ENCODE measurements at places on chromosomes 11 and 22.

DNA sequence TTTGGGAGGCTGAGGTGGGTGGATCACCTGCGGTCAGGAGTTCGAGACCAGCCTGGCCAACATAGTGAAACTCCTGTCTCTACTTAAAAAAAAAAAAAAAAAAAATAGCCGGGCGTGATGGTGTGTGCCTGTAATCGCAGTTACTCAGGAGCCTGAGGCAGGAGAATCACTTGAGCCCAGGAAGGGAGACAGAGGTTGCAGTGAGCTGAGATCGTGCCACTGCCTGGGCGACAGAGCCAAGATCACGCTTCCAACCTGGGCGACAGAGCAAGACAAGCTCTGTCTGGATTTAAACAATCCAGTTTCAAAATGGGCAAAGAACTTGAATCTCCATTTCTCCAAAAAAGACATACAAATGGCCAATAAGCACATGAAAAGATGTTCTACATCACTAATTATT, 12.5 kb downstream of the LMO2 start:
- no peak for DNase-seq

DNA sequence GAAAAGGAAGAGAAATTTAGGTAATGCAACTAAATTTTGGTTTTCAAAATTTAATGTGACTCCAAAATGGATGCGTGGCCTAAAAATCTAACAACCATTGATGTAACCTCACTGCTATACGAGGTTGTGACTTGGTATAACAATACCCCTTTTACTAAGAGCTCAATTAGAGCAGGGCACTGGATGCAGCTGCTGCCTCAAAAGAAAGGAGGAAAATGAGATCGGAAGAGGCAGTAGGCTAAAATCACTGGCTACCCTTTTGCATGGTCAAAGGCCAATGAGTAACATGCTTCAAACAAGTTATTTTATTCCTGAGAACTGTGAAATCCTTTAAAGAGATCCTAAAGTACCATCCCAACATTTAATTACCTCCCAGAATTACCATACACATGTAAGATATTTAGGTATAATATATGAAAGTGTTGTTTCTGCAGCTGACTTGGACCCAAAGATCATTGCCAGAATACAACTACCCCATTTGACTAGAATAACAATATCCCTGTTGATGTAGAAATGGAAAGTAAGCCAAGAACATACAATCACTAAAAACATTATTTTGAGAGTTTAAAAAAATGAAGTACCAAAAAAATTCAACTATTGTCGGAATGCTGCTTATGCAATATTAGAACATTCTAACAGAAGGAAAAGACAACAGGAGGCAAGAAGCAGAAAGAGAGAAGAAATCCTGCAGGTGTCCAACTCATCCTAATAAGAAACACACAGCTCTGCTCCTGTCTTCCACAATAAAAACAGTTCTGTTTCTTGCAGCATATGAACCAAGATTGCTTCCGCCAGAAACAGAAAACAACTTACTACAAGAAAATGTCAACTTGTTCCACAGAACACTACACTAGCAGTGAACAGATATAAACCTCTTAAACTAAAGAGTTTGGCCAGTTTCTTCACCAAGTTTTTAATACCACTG, 15.0 kb downstream of the SIK3 start:
- DNase-seq, result no peak

GRCh38 chr11:60974726-60975125, 3.2 kb downstream of the CD6 start:
- DNase-seq, result no peak

DNA sequence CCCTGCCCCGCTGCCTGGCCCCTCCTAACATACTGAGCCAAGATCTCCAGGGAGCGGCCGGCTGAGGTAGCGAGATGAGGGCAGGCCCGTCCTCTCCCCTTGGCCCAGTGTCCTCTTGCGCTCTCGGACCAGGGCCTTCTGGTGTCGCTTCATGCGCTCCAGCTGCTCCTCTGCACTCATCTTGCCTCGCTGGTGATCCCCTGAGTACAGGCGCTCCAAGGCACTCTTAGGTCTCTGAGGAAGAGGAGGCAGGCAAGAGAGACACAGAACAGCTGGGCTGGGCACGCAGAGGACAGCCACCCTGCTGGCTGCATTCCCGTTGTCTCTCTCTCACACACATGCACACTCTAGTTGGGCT, 50.6 kb downstream of the C11orf58 start:
- DNase-seq, result no peak

DNA sequence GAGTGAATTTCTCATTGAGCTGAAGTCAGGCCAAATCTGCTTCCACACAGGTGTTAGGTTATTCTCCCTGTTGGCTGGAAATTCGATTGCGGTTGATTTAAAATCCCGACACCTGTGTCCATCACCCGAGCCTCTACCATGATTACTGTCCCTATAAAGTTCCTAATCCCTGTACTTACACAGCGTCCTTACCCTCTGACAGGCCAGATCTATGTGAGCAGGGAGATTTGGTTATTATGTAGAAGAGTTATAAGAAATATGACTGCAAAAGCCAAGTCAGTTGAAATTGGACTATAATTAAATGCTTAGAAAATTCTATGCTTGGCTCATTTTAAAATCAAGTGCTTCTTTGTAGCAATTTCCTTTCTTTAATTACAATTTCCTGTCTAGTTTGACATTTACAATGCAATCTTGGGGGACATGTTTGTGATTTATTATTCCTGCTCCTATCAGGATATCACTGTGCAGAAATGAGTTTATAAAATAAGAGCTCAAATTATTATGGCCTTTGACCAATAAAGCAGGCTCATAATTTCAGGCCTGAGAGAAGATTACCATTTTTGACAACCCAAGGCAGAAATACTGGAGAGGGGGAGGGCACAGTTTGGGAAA, 32.5 kb upstream of the LMO1 start:
- DNase-seq, result no peak

DNA sequence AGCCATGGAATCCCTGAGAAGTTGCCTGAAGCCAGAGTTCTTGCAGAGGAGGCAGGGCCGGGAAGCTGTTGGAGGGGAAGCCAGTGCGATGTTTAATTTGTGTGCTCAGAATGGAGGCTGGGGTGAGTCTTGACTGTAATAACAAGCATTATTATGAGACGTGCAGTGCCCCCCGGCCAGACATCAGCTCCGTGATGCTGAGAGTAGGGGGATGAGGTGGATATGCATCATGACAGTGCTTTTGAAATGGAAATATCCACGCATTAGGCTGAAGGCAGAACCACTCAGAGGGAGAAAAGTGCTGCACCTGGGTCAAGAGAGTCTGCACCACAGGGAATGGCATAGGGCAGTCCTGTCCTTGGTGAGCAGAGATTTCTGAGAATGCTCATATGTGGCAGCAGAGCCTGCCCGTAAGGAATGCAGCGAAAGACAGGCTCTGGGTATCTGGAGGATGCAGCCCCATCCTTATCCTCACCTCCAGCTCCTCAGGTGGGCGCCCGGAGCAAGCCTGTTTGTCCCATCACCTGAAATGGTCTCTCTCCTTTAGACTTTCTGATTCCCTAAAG, 37.6 kb upstream of the SEZ6L start:
- no peak for DNase-seq

GRCh38 chr22:20748082-20748481, 25.8 kb upstream of the SERPIND1 start:
- DNase-seq, result no peak

- no peak for DNase-seq
These were observed 367 bp upstream of the MMP11 start for GRCh38 chr22:23772315-23772648.

- DNase-seq, result no peak
These were observed 61.8 kb downstream of the FBLN1 start for GRCh38 chr22:45564349-45565030.

- no peak for DNase-seq
These were observed 14.5 kb downstream of the HORMAD2 start for GRCh38 chr22:30094804-30095203.

GRCh38 chr11:77728203-77728786, 90.7 kb upstream of the CLNS1A start:
- DNase-seq, result no peak

- peak; percentile 60 for DNase-seq
These were observed 22.0 kb downstream of the ZNF202 start for GRCh38 chr11:123719452-123719851.

- DNase-seq, result no peak
These were observed 6.2 kb downstream of the SMTNL1 start for GRCh38 chr11:57543593-57543992.
